ENCODE measurements at places on chromosomes 2 and 18.

DNA sequence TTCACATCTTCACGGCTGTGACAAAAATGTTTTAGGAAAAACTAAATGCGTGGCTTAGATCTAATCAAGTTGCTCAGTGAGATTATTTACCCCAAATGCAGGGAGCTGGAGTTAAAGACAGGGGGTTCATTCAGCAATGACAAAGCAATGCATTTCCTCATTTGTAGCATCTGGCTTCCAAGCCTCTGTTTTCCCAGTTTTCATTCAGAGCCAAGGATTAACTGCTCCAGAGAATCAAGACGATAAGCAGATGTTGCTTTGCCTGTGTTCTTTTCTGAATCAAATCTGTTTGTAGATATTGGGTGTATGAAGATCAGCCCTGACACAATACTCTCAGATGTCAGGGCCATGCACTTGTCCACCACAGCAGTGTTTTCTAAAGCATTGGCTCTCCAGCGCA is 147.4 kb upstream of the SIX2 start:
- no peak for DNase-seq

DNA sequence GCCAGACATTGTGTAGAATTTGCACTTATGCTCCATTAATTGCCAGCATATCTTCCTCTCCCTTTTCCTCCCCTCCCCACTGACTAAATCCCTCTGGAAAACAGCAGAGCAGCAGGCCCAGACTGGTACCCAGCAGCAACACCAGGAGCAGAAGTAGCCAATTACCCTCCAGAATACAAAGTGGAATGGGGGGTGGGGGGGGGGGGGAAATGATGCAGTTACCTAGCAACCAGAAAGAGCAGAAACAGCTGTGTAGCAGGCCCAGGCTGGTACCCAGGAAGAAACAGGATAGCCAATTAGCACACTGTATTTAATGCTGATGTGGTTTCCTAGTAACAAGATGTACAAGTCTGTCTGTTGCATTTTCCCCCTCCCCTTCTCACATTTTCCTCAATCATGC is 52.3 kb downstream of the KLF7 start:
- no peak for DNase-seq

- no peak for DNase-seq
These were observed 50.2 kb upstream of the EML4 start for GRCh38 chr2:42118754-42119569.

DNA sequence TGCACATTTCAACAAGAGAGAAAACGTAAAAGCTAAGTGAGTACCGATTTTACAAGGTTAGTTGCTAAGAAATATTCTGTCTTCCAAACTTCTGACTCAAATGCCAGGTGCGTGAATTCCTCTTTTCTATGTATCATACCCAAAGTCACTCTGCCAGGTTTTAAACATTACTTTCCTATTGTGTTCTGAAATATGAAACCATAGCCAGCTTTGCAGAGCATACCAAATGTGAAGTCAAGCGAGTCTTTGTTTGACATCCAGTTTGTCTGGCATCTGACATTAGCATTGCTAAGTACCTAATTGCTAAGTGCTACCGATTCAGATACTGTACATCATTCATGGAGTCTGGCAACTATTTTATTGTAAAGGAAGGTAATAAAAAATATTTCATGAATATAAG is 321.9 kb upstream of the GALNT5 start:
- DNase-seq: no peak

DNA sequence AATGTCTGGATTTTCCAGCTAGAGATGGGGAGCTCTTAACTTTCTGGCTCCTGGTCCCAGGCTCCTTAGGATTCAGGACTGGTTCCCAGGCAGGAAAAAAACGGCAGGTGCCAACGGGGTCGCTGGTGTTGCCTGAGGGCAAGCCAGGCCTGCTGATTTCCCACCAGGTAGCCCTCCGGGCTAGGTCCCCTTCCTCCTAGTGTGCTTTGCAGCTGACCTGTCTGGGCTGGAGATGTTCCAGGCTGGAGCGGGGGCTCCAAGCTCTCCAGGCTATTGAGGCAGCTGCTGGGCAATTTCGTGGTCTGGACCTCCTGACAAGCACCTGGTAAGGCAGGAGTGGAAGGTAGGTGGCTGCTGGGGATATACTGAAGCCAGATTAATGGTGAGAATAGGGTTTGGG is 2.0 kb upstream of the MRPL53 start:
- DNase-seq: no peak

DNA sequence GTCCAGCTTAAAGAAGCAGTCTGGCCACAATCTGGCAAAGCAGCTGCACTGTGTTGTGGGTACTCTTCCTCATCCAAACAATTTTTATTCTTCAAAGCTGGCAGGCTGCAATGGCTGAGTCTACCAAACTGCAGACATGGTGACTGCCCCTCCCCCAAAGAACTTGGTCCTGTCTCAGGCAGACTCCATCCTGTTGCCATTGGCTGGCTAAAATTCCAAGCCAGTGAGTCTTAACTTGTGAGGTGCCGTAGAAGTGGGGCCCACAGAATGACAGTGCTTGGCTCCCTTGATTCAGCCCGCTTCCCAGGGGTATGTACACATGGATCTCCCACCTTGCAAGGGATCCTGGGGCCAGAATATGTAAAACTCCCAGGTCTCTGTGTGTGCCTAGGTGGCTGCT is 14.5 kb upstream of the NXPH2 start:
- no peak for DNase-seq

DNA sequence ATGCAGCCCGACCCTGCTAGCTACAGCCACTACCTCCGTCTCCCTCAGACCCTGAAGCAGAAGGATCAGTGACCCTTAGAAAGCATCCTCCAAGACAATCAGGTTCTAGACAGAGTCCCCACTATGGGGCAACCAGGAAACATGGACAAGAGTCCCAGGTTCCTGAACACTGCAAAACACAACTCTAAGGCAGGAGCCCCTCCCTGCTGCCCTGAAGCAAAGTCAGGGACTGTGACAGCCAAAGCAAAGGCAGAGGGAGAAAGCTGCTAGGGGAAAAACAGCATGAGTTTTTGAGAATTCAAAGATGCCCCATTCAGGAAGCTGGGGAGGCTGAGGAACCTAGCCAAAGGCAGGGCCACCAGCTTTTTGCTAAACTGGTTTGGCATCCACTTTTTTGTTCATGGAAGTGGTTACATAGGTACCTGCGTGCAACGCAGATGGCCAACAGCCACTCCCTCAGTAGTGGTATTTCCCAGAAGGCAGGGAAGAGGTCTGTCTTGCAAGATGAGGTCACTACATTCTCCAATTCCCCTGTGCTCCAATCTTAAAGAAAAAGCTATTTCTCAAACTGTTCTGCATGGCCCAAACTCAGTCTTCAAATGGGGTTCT is 33.2 kb downstream of the MYO5B start:
- DNase-seq: no peak

GRCh38 chr2:185978634-185979407 is 240.2 kb downstream of the FSIP2 start:
- no peak for DNase-seq
